ENCODE measurements at places on chromosomes 16 and 17. TPM values are rescaled to one million over a fixed set of nuclear protein-coding genes. Genes with fewer than 3 reads are reported as not detected.

MPP2 gene
- 1.3 TPM for total RNA-seq

CDH13 gene
- total RNA-seq: not detected

TBX21 gene
- 0.06 TPM for total RNA-seq

KRTAP2-4 gene
- not detected for total RNA-seq

ZPBP2 gene
- total RNA-seq: not detected

SF3B3 gene
- 211 TPM for total RNA-seq

KRT27 gene
- total RNA-seq: not detected

MFAP4 gene
- not detected for total RNA-seq

ARMC7 gene
- 16.8 TPM for total RNA-seq

PRAC1 gene
- not detected for total RNA-seq

KLHL10 gene
- not detected for total RNA-seq

CCR7 gene
- total RNA-seq: 0.44 TPM

TIMP2 gene
- total RNA-seq: 234 TPM

CCL5 gene
- total RNA-seq: 0.80 TPM

FBXW10 gene
- total RNA-seq: 1.4 TPM

CDH16 gene
- 11.6 TPM for total RNA-seq

ARHGDIG gene
- total RNA-seq: 2.6 TPM

TUFM gene
- total RNA-seq: 279 TPM

COG4 gene
- total RNA-seq: 31.7 TPM

KRT14 gene
- 0.08 TPM for total RNA-seq
